ENCODE measurements at places on chromosomes 5 and 9.

- no peak for DNase-seq
Measured at GRCh38 chr5:1779021-1779680, 20.5 kb downstream of the MRPL36 start.

- no peak for DNase-seq
Measured at GRCh38 chr5:172453986-172454357, 353 bp downstream of the SH3PXD2B start.

DNA sequence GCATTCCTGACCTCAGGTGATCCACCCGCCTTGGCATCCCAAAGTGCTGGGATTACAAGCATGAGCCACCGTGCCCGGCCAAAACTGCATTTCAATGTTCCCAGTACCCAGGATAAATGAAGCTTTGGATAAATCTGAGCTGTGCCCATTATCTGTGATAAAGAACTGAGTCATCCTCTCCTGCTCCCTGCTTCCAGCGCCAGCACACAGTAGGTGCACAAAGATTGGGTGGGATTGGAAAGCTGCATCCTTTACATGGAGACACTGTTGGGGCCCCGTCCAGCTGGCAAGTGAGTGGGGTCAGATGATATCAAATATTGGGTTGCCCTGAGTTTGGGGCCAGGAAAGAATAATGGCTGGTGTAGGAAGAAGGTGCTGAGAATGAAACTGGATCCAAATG lies 17.4 kb downstream of the SH2D3C start:
- DNase-seq, result no peak

DNA sequence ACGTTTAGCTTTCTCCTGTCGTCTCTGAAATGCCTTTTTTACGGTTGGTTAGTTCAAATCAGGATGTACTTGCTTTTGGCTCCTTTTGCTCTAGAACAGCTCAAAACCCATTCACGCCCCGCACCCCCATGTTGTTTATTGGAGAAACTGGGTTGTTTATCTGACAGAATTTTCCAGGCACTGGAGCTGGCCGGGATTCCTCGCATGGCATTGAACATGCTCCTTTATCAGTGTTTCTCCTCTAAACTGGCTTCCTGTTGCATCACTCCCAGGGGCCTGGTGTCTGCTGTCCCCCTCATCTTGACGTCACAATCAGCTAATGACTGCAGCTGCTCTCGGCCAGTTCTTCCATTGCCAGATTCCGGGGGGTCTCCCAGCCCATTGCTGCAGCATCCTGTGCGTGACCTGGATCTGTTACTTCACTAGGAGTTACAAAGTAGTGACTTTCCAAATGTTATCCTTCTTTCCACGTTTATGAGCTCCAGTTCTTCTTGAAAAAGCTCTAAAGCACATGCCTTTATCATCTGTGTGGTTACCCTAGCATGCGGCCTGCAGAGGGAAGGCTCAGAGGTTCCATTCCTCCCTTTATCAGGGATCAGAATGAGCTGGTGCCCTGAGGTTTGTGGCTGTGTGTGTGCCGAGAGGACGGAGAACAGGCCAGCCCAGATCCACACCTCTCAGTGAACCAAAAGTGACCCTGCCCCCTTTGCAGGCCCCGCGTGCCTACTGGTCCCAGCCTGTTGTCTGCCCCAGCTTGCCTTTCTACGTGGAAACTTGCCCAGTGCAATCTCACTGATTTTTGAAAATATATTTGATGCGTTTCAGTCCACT lies 27.5 kb downstream of the FAM163B start:
- DNase-seq, result no peak

DNA sequence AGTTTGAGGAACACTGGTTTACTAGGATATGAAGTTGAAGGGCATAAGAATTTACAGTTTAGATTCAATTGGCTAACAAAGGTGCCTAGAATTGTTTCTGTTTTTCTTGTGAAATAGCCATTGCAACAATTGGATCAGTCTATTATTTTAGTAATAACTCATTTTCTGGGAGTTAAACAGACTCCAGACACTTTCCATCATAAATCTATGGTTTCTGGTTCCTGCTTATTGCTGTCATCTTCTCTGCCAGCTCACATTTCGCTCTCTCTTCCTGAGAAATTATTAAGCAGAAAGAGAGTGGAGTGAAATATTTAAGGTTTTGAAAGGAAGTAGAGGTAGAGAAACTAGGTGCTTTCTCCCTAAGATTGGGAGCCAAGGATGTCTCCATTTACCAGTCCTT lies 165.1 kb upstream of the PRR16 start:
- DNase-seq, result no peak

DNA sequence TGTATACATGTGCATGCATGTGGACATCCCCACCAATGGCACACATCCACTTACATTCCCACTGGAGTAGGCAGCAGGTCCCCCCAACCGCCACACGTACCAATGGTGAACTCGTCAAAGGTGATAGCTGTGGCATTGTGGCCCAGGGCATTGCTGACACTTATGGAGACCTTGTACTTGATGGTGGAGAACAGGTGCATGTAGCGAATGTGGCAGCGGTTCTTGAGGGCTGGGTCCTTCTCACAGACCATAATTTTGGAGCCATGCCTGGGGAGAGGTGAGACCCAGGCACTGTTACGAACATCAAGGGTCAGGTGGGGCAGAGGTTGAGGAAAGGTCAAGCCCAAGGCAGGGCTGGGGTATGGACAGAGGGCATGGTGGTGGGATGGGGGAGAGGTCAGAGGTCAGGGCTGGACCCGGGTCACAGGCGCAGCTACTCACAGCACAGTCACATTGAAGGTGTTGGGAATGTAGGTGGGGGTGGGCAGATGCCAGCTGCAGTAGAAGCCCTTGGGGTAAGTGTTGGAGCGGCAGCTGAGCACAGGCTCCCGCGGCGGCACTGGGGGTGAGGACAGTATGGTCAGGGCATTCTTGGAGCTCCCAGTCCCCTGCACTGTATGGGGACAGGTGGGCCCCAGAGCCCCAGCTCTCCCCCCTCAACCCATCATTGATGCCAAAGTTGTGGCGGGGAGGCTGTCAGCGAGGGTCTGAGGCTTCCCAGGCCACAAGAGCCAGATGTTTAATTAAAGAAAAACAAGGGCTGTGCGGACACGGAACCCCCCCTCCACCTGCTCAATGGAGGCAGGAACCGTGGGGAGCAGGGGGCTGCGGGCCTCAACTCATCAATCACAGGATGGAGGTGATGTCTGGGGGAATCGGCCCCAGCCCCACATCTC lies 31.9 kb downstream of the CNTFR start:
- DNase-seq, result no peak

- peak; percentile 12 for DNase-seq
Measured at GRCh38 chr5:64147849-64148441, 17.7 kb upstream of the RNF180 start.

DNA sequence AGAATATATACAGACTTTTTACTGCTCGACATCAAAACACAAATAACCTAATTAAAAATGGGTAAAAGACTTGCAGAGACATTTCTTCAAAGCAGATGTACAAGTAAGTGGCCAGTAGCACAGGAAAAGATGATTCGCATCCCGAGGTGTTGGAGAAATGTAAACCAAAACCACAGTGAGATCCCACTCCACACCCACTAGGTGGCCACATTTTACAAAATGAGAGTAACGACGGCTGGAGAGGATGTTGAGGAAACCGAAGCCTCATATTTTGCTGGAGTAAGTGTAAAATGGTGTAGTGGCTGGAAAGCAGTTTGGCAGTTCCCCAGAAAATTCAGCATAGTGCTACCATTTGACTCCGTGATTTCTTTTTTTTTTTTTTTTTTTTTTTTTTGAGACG lies 21.3 kb upstream of the GBGT1 start:
- no peak for DNase-seq

DNA sequence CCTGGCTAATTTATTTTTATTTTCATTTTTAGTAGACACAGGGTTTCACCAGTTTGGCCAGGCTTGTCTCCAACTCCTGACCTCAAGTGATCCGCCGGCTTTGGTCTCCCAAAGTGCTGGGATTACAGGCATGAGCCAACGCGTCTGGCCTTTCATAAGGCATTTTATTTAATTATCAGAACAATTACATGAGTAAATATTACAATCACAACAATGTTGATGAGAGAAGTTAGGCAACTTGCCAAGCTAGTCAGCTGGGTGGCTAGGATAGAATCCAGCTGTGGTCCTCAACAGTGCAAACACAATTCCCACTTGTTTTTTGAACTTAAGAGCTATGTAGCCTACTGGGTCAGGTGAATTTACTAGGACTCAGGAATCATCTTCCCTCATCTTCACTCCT lies 22.0 kb downstream of the C9orf57 start:
- no peak for DNase-seq

GRCh38 chr9:94178927-94179326 lies 80.2 kb upstream of the ZNF169 start:
- no peak for DNase-seq

DNA sequence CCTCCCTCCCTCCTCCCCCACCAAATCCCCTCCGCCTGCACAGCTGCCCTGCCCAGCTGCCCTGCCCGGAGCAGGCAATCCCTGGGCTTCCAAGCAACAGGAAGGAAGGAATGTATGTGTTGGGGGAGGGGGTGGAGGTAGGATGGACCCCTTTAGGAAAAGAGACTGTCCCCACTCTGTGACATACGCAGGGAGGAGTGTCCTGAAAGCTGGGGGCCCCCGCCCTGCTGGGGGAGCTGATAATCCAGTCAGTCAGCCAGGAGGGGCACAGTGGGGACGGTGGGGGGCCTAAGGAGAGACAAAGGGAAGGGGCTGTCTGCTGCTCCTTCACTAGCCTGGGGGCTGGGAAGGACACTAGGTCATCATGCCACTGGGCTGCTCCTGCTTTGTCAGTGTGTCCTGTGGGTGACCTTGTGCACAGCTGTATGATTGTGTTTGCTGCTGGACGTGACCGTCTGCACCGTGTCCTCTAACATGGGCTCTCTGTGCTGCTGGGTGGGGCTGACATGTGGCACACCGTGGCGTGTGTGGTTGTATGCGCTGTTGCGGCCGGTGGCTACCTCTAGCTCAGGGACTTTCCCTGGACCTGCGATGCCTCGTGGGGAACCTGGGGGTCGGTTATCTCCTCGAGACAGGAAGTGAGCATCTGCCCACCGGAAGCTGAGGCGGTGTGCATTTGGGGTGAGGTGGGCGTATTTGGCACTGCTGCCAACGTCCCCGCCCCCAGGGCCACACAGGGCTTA lies 3.0 kb downstream of the N4BP3 start:
- DNase-seq, result no peak

DNA sequence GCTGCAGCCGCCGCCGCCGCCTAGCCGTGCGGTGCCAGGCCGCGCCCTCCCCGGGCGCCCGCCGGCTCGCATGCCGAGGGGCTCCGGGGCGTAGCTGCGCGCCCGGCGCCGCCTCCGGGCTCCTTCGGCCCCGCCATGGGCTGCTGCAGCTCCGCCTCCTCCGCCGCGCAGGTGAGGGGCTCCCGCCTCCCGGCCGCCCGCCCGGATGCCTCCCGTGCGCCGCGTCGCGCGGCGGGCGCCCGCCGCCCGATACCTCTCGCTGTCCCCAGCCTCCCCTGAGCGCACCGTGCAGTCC lies 230 bp downstream of the SLC44A1 start:
- DNase-seq, result no peak

DNA sequence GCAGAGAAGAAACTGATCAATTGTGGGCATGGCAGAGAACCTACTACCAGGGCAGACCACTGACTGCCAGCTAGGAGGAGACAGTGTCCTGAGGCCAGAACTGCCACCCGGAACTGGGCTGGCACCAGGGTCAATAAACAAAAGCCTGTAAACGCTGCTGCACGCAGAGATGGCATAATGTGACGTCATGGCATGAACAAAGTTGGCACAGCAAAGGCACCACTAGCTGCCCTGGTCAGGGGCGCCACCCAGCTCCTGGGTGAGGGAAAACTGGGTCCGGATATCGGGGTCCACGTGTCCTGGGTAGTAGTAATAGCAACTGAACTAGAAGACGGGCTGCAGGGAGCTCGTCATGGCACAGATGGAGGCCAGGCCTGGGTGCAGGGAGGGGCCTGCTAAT lies 32.1 kb downstream of the DYNC2I2 start:
- no peak for DNase-seq

GRCh38 chr5:1156033-1156753 lies 44.3 kb upstream of the SLC12A7 start:
- DNase-seq, result no peak

DNA sequence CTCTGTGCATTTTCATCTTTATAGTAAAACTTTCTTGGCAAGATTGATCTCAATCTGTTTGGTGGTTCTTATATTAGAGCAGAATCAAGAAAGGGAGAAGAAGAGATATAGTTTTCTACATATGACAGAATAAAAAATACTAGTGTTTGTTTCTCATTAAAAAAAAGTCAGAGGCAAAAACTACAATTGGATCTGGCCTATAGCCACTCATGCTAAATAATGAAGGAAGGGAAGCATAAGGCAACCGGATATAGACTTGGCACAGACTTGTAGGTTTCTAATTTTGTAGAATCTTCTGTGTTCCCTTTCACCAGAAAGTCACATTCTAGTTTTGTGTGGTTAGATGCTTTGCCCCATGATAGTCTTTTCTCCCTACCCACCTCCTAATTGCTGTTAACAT lies 306.2 kb downstream of the PIK3R1 start:
- no peak for DNase-seq

DNA sequence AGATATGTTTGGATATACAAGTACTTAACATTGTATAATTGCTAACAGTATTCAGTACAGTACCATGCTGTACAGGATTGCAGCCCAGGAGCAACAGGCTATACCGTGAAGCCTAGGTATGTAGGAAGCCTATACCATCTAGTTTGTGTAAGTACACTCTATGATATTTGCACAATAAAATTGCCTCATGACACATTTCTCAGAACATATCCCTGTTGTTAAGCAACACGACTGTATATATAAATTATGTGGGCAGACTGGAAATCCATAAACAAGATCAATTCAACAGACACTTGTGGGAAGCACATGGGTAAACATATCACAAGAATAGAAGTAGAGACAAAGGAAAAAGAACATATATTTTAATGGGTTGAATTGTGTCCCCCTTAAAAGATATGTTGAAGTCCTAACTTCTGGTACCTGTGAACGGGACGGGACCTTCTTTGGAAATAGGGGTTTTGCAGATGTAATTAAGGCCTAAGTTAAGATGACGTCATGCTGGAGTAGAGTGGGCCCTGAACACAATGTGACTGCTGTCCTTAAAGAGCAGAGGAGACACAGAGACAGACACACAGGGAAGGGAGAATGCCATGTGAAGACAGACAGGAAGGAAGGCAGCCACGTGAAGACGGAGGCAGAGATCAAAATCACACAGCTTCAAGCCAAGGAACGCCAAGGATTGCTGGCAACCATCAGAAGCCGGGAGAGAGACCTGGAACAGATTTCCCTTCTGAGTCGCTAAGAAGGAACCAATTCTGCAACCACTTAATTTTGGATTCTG lies 76.3 kb downstream of the SCAI start:
- DNase-seq, result no peak

- no peak for DNase-seq
Measured at GRCh38 chr5:173456181-173456580, 128.0 kb upstream of the STC2 start.

DNA sequence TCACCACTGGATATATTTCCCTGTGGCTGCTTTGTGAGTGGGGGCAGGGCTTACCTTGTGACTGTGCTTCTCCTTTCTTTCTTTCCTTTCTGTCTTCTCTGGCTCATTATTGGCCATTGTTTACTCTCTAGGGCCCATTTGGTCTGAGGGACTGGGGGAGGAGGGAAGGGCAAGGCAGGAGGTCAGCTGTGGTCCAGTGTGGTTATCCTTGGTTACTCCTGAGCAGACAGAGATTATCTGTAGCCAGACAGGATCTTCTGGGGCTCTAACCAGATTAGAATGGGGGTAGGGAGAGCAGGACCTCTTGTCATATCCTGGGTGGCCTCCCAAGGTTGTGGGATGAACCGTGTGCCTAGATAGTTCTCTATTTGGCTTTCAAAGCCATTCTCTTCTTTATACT lies 71.2 kb downstream of the ANKRD55 start:
- DNase-seq, result no peak

- no peak for DNase-seq
Measured at GRCh38 chr5:39185761-39186160, 33.6 kb downstream of the FYB1 start.
